ENCODE measurements at places on chromosomes 7 and 10.

DNA sequence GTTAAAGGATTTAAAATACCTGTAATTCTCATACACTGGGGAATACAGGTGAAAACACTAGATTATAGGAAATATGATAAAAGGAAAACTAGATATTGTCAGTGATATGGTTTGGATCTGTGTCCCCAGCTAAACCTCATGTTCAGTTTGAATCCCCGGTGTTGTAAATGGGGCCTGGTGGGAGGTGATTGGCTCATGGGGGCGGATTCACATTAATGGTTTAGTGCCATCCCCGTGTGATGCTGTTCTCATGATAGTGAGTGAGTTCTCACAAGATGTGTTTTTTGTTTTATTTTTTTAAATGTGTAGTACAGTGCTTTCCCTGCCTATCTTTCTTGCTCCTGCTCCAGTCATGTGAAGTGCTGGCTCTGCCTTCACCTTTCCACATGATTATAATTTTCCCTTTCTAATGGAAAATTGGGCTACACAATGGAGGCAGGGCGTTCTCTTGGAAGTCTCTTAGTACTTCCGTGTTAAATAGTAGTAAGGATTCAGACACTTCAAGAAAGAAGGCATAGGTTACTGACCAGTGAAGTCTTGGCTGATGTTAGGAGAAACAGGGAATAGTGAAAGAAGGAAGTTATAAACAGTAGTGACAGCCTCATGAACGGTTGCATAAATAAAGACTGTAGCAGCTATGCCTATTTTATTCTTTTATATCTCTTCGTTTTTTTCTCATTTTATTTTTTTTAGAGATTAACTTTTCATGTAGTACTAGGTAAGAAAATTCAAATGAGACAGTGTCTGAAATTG is 386.4 kb downstream of the SUGCT start:
- DNase-seq = no peak

DNA sequence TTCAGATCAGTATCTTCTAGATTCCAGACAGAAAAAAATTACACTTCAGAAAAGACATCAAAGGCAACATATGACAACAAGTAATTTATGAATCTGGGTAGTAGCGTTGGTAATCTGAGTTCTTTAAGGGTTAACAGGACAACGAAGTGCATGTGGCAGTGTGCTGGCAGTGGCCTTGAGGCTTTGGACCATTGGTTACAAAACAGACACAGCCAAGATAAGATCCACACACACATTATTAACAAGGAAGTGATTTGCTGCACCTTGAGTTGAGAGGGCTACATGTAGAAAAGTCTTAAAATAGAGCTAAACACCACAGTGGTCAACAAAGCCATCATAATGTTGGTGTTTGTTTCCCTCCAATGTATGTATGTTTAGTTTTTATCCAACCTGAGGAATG is 40.6 kb downstream of the AKR1D1 start:
- no peak for DNase-seq

- no peak for DNase-seq
Observed at GRCh38 chr10:137031-137430, 1.8 kb downstream of the ZMYND11 start.

DNA sequence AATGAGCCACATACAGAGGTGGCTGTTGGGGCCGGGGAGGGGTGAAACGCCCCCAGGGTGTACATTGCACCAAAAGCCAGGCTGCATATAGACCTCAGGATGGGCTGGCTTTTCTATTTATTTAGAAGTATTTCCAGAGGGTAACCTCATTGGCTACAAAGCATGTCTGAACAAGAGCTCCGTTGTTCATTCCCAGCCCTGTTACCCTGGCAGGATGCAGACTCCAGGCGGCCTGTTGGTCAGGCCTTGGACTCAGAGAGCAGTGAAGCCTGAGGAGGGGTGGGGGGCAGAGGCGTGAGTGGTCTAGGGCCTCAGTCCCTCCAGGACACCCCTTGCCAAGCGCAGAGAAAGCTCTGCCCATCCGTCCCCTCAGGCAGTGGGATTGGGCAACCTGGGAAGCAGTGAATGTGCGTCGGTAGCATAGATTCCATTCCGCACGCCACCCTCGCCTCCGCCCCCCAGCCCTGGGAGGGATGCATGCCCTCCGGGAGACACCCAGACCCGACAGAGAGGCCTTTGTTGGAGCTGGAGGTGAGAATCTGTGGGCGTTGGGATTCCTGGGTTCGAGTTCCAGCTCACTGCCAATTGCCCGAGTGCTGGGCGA is 41.9 kb downstream of the TCF7L2 start:
- no peak for DNase-seq

DNA sequence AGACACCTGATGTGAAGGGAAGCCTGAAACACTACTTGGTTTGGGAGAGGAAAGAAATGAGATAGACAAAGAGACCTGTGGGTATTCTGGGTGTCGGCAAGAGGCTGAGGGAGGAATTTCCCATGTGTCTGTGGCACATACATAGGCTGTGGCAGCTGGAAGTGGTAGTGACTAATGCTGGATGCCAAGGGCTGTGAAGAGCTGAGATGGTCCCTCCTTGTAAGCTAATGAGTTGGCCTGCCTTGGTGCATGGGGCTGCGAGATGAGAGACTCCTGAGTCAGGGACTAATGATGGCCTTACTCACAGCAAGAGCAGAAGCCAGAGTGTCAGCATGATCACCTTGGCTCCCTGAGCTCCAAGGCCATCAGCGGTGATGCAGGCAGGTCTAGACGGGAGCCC is 119.0 kb upstream of the EEPD1 start:
- DNase-seq = no peak

GRCh38 chr7:39535064-39535463 is 31.1 kb upstream of the YAE1 start:
- no peak for DNase-seq

- DNase-seq = no peak
Observed at GRCh38 chr10:102405108-102405571, 9.6 kb downstream of the NFKB2 start.

DNA sequence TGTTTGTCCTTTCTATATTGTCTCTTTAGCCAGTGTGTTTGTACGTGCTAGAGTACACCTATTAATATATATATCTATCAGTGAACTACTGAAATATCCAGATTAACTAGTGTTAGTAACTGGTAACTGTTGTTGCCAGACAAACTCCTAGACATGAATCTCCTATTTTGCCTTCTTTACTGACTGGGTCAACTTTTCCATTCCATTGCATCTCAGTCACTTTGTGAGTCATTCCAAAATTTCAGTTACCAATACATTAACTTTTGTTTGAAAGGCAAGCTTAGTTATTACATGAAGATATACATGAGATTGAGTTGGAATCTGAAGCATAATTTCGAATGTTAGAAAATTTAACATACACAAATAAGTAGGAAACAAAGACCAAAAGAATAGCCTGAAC is 51.4 kb downstream of the BTAF1 start:
- peak; percentile 38 for DNase-seq

DNA sequence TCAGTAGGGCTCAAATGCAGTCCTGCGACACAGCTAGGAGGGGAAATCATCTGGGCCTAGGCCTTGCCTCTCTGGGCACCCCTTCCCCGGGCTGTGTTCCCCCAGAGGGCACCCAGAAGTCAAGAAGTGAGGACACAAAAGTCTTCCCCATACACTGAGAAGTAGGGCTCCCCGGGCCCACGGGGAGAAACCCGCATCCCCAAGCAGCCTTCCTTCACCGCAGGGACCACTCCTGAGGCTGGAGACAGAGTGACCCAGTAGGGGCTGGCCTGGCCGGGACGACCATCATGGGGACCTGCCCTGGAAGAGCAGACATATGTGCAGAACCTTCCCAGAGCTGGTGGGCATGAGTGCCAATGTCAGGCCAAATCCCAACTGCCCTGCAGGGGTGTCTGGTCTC is 163.5 kb downstream of the GFRA1 start:
- no peak for DNase-seq

GRCh38 chr10:97332591-97333350 is 1.8 kb downstream of the FRAT2 start:
- DNase-seq = no peak

GRCh38 chr10:12730809-12731519 is 270.5 kb downstream of the CCDC3 start:
- DNase-seq = no peak

GRCh38 chr10:127587668-127588365 is 38.7 kb downstream of the NPS start:
- DNase-seq = no peak

- DNase-seq = no peak
Observed at GRCh38 chr7:68789597-68789996, 808.7 kb upstream of the AUTS2 start.

- DNase-seq = no peak
Observed at GRCh38 chr10:600234-600633, 89.2 kb downstream of the DIP2C start.

- DNase-seq = no peak
Observed at GRCh38 chr7:98922392-98923187, 44.3 kb downstream of the TRRAP start.

DNA sequence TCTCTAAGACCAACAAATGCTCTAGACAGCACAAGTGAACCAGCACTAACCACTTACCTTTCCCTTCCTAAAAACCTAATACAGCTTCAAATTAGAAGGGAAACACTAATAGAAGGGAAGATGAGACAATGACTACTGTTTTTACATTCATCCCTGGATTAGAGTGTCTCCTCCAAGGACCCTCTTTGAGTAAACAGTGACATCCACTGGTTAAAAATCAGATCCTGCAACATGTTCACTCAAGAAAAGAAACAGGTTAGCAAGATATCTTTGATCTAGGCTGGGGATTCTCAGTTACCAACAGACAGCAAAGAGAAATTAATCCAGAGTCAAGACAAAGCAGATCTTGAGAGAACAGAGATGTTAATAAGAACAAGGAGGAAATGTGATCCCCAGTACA is 177.7 kb upstream of the GHITM start:
- DNase-seq = no peak

GRCh38 chr10:22246680-22247391 is 29.0 kb upstream of the EBLN1 start:
- DNase-seq = peak; percentile 62

DNA sequence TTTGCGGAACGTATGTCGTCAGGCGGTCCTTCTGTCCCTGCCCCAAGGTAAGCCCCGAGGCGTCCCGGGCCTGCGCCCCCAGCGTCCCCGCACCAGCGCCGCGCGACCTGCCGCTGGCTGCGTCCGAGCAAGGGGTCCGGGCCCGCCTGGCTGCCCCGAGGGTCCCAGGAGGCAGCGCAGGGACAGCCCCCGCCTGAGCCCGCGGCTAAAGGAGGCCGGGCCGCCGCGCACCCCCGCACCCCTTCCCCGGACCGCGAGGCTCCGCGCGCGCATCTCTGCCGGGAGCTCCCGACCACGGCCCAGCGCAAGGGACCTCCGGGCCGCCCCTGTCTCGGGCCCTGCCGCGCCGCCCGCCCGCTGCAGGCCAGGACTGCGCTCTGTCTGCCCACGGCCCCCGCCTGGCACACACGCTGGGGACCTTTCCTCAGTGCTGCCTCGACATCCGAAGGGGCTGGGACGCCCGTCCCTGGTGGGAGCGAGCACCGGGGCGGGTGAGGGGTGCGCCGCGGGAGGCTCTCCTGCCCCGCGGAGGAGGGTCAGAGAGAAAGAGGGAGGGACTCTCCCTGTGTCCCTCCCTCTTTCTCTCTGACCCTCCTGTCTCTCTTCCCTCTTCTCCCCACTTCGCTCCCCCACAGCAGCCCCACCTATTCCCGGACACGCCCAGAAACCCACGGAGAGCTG is 25.0 kb downstream of the SHH start:
- no peak for DNase-seq

GRCh38 chr7:6227294-6227846 is 45.1 kb downstream of the CYTH3 start:
- no peak for DNase-seq
